MCF 10A (cell line): ENCODE measurements at places on chromosomes 1 and 21.

- no peak for DNase-seq
These were observed 77.0 kb downstream of the IARS2 start for GRCh38 chr1:220170836-220171526.

- no peak for DNase-seq
These were observed 519.5 kb upstream of the CAMK1G start for GRCh38 chr1:209063767-209064659.

DNA sequence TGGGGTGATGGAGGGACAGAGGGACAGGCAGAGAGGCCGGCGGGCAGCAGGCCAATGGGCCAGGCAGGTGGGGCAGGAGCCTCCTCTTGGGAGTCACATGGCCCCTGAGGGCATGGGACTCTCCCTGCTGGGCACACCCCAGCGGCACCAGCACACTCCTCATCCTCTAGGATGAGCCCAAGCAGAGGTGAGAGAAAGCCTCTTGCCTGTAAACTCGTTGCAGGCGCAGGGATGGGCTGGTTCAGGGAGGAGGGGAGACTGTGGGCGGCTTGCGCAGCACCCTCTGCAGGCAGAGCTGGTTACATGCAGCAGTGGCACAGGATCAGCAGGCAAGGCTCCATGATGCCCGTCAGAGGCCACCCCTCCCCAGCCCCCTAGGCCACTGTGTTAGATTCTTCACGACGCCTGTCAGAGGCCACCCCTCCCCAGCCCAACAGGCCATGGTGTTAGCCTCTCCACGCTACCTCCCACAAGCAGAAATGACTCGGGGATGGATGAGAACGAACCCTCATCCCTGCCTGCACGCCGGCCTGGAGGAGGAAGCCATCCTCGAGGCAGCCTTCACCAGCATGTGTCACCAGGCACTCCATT is 209.7 kb upstream of the VAMP3 start:
- DNase-seq = no peak

DNA sequence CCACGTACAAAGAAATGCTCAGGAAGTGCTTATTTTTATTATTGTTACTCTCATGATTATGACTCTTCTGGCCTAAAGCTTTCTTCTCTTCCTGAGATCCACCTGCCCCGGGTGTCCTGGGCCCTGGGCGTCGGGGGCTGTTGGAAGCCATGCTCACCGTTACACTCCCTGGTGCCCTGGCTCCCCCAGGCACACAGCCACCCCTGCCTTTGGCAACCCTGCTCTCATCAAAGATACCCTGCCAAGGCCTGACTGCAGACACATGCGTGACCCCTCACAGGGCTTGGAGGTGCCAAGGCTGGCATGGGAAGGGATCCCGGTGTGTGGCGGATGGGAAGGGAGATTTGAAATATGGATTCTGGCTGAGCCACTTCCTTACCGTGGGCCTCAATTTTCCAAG is 3.3 kb upstream of the KISS1 start:
- no peak for DNase-seq

GRCh38 chr1:207628776-207629175 is 16.2 kb upstream of the CR1L start:
- no peak for DNase-seq

- DNase-seq = no peak
These were observed 31.7 kb downstream of the SLC66A1 start for GRCh38 chr1:19343617-19344350.
